ENCODE measurements at places on chromosomes 11 and 22.

DNA sequence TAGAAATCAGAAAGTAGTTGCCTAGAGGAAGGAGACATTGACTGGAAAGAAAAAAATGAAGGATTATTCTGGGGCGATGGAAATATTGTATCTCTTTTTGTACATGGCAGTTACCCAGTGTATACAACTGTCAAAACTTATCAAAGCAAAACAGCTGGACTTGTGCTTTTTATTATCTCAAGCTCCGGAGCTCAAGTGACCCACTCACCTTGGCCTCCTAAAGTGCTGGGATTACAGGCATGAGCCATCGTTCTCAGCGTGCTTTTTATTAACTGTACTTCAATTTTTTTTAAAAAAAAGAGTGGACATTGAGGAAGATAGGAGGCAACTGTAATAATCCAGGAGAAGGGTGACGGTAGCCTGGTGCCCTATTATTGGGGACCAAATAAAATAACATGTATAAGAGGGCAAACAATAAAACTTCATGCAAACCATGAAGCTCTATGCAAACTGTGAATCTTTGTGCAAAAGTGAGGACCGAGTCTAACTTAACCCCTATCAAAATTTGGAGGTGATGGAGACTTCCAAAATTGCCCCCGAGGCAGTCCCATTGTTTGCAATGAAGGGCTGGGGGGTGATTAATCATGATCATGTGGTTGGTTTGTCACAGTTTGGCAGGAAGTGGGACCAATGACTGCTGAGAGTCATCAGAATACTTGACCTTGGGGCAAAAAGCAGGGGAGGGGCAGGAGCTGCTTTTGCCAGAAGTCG, 23.5 kb downstream of the FZD4 start:
- DNase-seq, result no peak

GRCh38 chr11:62905296-62905695, 15.9 kb downstream of the CHRM1 start:
- DNase-seq, result no peak

DNA sequence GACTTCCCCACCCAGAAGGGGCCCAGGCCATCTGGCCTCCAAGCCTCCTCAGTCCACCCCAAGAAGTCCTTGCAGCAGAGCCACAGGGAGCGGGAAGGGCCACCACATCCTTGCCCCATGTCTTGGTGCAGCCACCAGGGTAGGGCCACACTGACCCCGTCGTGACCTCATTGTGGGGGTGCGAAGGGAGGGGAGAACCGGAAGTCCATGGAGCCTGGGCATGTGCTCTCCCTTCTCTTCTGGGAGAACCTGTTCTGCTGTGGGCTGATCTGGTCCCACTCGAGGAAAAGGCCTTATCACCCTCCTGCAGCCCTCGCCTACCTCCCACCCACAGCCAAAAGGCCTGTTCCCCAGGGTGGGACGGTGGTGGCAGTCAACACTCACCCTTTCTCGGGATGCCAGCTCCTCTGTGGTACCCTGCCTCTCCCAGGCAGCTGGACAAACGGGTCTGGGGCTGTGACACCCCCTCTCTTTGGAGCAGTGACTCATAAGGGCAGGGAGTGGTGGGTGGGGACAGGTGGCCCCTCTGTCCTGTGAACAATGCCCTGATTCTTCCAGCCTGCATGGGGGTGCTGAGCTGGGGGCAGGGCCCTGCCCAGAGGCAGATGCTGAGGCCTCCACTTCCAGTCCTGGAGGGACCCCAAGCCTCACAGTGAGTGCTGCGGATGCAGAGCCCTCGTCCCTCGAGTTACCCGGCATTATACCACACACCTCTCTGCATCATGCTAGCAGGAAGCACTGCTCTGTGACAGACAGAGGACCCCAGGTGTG, 14.6 kb upstream of the CTSD start:
- DNase-seq, result no peak

DNA sequence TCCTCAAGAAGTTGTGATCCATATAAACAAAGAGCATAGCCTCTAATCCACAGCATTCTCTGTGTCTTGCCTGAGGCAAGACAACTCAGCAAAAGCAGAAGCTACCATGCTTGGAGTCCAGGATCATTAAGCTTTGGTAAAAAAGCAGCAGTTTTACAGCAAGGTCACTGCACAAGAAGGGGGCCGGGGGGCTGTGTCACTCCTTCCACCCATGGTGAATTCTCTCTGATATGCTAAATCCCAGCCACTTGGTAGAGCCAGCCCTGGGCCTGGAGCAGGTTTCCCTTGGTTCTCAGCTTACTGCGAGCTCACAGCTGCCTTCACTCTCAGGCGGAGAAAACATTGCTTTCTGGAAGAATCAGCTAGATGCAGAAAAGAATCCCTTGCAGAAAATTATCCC, 144.7 kb downstream of the TENM4 start:
- DNase-seq, result no peak

GRCh38 chr11:57482782-57483561, 22.6 kb downstream of the RTN4RL2 start:
- DNase-seq, result peak; percentile 40

GRCh38 chr11:80873310-80873999, 1432.6 kb upstream of the TENM4 start:
- DNase-seq, result no peak

DNA sequence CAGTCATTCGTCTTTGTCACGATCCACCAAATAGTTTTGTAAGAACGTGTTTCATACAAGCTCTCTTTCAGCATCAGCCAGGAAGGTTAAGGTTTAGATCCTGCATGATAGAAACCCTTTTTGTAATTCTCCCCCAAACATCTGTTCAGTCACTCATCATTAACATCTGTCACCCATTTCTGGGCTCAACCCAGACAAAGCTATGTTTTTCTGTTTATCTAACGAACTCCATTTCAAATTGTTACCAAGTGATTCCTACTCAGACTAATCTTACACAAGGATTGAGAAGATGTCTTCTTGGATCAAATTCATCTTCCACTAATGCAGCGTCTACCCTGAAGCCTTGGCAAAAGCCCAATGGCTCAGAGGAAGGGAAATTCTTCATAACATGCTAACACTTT, 58.8 kb downstream of the FZD4 start:
- DNase-seq, result no peak

DNA sequence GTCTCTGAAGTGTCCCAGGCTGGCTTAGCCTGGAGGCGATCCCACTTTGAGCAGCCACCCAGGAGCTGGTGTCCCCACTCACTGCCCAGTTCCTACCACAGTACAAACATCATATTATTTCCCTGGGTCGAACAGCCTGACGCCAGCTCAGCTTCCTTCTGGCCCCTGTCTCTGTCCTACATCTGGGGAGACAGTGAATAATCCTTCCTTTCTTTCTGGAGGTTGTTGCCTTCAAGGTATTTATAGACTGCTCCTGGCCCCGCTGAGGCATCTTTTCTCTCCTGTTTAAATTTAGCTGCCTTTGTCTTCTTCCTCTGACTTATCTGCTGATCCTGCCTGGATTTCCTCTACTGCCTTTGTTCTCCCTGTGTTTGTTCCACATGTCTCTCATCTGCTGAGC, 56.8 kb upstream of the LRRC55 start:
- no peak for DNase-seq

GRCh38 chr22:45781459-45781858, 109.8 kb downstream of the ATXN10 start:
- DNase-seq, result no peak

- no peak for DNase-seq
These were observed 25.9 kb upstream of the MMP13 start for GRCh38 chr11:102981324-102981910.

DNA sequence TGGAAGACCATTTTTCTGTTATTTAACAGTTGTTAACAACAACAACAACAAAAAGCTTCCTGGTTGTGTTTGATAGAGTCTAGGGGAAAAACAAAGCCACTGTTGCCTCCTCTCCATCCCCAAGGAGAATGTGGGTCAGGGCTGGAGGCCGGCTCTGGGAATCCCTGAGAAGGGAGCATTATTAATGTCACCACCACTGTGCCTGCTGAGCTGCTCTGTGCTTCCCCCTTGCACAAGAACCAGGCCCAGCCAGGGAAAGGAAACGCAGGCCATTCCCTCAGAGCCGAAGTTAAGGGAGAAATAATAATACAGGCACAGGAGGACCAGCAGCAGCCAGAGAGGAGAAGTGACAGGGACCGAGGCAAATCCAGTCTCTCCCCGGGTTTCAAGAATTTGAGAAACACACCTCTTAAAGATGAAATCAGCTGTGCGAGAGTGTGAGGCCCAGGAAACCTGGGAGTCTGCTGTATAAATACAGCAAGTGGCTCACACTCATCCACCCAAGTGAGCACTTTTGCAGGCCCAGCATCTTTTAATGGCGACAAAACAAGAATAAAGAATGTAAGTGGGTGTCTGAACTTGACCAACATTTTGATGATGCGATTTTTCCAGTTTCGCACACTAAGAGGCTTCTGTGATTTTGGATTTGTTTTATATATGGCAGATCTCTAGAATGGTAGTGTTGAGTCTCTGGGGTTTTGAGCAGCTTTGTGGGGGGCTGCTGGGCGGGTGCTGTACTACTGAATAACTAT, 539.2 kb downstream of the NTM start:
- DNase-seq, result no peak

DNA sequence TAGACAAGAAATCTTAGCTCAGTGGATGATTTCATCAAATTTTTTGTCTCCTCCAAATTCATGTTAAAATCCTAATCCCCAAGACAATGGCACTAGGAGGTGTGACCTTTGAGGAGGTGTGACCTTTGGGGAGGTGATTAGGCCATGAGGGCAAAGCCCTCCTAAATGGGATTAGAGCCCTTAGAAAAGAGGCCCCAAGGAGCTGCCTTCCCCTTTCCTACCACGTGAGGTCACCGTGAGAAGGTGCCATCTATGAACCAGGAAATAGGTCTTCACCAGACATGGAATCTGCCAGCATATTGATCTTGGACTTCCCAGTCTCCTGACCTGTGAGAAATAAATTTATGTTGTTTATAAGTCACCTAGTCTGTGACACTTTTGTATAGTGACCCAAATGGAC, 138.7 kb downstream of the TRIM29 start:
- DNase-seq, result no peak

DNA sequence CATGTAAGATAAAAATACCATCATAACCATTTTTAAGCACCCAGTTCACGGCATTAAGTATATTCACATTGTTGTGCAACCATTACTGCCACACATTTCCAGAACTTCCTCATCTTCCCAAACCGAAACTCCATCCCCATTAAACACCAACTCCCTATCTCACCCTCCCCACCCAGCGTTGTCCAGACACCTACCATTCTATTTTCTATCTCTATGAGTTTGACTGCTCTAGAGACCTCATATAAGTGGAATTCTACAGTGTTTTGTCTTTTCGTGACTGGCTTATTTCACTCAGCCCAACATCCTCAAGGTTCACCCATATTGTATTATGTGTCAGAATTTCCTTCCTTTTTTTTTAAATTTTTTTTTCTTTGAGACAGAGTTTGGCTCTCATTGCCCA, 45.2 kb downstream of the PPFIA1 start:
- DNase-seq, result no peak

DNA sequence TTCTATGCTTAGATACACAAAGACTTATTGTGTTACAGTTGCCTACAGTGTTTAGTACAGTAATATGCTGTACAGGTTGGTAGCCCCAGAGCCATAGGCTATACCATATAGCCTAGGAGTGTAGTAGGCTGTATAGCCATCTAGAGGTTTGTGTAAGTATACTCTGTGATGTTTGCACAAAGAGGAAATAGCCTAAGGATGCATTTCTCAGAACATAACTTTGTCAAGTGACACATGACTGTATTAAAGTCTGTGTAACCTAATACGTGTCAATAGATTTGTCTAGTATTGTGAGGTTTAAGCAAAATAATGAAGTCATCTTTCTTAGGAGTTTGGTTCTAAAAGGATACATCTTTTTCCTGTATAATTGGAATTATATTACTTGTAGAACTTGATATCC, 5.5 kb downstream of the ZC3H12C start:
- no peak for DNase-seq

DNA sequence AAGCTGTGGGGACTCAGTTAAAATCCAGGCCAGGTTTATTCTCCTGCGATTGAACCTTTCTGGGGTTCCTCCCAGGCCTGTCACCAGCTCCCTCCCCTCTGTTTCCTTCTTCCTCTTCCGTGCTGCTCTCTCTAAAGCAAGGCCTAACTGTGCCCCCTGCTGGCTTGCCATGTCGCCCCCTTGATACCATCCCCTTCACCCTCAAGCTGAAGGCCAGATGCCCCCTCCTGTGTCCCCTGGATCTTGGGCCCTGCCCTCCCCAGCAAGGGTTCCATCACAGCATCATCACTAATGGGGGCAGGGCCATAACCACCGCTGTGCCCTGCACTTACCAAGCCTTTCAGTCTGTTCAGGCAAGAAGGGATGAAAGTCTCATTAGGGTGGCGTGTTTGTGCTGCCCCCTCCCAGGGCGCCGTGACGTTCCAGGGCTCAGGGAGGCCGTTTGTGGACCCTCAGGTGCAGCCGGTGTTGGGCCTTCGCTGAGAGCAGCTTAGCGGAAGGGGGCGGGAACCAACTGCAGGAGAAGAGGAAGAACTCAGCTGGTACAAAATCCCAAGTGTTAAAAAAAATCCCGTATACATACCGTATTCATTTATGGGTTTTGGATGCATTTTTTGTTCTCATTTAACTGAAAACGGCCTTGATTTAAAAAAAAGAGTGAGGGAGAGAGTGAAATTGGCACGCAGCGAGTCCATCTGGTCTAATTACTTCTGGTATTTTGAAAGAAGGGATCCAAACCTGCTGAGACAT, 69.9 kb downstream of the MPPED1 start:
- no peak for DNase-seq

- DNase-seq, result no peak
These were observed 41.4 kb upstream of the ZBED5 start for GRCh38 chr11:10899121-10899830.

- DNase-seq, result no peak
These were observed 390.6 kb downstream of the DYNC2H1 start for GRCh38 chr11:103499710-103500340.

DNA sequence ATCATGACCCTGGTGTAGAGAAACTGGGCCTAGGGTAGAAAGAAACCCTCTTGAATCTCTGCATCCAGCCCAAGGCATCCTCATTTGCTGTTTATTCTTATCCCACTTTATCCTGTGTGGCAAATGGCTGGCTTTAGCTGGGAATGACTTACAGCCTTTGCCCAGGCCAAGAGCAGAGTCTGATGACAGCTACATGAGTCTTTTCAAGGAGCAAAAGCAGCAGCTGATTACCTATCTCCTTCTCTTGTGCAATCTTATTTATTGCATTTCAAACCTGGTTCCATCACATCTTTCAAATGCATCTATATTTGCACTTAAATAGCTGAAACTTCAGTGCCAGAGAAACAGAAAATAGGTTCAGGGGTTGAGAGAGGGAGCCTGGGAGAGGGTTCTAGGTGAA, 26.1 kb downstream of the SYT13 start:
- no peak for DNase-seq

GRCh38 chr11:125164422-125165110, at the start of gene PKNOX2:
PKNOX2 (plus strand) TSS chr11:125164751; CDS start chr11:125351306, 186,555 bp downstream.
- DNase-seq, result peak; percentile 42
